ENCODE measurements at places on chromosomes 13 and 19.

DNA sequence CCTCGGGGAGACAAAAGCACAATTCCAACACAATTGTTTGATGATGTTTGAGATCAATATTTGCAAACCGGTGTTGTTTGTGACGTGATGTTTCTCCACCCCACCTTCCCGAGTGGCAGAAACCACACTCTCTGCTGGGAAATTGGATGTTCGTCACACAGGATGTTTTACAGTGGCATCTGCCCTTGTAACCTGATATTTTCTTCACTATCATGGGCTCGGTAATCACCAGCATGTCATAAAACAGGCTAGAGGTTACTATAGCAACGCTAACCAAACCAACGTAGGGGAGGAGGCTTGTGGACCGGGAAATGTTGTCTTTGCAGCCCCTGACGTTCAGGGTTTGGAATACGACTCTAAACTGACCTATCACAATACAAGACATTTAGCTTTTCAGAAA lies 454.5 kb downstream of the IRS2 start:
- no peak for DNase-seq

DNA sequence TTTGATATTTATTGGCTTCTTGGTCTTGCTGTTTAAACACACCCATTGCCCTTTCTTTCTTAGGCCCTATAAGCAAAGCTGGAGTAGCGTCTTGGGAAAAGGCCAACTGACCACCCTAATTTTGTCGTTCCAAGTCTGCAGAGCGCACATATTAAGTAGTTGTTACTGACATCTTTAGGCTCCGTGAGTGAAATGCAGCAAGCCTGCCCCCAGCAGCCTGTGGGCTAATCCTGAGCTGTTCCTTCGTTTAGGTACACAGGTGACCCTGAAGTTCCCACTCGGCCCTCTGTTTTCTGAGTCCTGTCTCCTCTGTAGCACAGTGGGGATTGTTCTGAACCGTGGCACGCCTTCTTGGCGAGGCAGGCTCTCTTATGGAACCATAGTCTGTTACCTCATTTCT lies 170.5 kb downstream of the STK24 start:
- DNase-seq = no peak

- DNase-seq = peak; percentile 91
Observed at GRCh38 chr19:1025960-1026782, at the start of gene CNN2. Gene CNN2 (plus strand): TSS chr19:1026608. CDS start chr19:1026662, 54 bp downstream.

GRCh38 chr19:58058467-58058866 lies 615 bp upstream of the ZNF135 start:
- DNase-seq = no peak

DNA sequence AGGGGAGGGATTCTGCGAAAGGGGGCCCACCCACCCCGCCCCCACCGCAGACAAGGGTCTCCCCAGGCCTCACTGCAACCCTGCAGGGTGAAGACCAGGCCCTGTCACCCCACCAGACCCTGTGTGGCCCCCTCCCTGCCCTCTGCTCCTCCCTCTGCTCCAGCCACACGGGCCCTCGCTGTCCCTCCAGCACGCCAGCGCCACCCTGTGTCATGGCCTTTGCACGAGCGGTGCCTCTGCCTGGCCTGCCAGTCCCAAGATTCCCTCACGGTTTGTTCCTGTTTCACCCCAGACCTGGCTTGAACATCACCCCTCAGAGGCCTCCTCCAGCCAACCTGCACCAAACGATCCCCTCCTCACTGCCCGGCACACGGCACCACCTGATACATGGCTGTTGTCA lies 27.3 kb downstream of the PIP5K1C start:
- no peak for DNase-seq
